GM12878 (cell line): ENCODE measurements at places on chromosomes 5 and 9. TPM values are rescaled to one million over a fixed set of nuclear protein-coding genes. Genes with fewer than 3 reads are reported as not detected.

DNA sequence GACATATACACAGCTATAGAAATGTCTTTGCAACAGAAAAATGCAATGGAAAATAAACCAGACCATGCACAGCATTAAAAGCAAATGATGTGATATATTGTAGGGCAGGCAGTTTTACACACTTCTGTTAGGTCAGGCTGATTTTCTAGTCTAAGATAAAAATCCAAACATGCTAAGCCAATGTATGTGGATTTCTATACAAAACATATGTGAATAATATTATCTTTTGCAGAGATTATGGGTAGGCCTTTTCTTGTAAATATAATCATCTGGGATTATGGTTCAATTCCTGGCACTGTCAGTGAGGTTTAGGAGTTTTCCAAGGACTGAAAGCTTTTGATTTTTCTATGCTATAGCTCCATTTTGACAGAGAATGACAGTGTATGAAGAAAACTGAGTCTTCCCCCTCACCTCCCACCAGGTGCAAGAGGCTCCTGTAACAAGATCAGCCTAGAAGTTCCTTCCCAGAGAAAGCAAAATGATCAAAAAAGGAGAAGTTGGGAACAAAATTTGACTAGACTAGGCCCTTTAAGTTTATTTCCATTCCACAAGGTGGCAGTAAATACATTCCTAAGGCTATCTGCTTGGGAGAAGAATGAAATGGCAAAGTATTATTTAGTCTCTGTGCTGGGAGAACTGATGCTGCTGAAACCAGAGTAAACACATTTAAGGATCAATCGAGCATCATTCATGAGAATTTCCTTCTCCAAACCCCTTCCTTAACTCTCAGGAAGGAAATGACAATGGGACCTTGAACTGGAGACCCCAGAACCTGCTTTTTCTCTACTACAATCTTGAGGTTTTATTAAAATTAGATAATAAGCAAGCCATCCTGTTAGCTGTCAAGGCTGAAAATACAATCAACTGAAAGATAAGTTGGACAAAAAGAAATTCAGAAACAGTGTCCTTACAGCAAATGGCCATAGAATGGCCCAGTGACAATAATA lies 133.0 kb upstream of the TUT7 start:
- DNase-seq, result no peak

DNA sequence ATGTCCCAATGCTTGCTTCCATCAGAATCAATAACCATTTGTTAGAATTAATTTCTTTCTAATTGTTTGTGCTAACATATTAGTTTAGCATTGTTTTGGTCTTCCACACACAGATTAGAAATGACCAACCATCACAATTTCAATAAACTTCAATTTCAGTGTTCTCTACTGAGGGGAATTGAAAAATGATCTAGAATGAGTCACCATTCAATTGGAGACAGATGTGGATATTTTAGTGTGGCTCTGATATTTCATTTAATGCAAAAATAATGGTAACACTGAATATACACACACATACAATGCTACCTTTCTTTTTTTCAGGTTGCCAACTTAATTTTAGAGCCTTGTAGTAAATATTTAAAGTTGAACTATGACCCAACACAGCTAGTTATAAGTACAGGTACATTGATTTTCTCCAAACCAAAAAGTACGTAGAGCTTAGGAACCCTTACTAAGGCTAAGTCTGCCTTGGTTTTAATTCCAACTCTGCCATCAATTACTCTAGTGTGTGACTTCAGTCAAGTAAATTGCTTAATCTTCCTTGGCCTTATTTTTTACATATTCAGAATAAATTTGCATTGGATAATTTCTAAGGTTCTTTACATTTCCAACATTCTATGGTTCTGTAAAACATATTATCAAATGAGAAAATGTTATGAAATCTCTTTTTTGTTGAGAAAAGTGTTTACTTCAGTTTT lies 143.9 kb downstream of the DMRTA1 start:
- no peak for DNase-seq

DNA sequence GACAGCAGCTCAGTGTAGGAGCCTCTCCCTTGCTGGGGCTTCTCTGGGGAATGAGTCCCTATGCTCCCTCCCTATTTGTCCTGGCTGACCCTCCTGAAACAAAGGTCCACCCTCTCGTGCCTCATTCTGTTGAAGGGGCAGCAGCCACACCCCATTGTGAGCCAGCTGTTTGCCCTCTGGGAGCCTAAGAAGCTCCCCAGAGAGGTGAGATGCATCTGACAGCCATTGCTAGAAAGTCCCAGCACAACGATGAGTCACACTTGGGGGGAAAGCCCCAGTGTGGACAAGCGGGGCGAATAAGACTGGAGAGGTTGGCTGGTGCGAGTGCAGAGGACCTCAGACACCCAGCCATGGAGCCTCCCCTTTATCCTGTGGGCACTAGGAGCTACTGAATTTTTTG lies 101.4 kb downstream of the PPARGC1B start:
- peak; percentile 69 for DNase-seq

DNA sequence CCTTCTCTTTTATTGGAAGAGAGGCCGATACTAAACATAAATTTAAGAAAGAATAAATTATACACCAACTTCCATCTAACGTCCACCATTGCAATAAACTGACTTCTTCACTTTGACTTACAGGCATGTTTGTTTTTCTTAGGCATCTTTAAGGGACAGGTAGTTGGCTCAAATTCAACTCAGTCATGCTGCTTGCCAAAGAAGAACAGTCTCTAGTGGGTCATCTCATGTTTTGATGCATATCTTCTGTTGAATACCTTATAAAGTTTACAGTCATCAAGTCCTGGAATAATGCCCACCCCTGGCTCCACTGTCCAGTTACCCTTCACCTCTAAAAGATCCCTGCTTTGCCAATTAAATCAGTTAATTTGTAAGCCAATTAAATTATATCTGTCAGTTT lies 328.2 kb upstream of the GRAMD2B start:
- DNase-seq, result no peak

DNA sequence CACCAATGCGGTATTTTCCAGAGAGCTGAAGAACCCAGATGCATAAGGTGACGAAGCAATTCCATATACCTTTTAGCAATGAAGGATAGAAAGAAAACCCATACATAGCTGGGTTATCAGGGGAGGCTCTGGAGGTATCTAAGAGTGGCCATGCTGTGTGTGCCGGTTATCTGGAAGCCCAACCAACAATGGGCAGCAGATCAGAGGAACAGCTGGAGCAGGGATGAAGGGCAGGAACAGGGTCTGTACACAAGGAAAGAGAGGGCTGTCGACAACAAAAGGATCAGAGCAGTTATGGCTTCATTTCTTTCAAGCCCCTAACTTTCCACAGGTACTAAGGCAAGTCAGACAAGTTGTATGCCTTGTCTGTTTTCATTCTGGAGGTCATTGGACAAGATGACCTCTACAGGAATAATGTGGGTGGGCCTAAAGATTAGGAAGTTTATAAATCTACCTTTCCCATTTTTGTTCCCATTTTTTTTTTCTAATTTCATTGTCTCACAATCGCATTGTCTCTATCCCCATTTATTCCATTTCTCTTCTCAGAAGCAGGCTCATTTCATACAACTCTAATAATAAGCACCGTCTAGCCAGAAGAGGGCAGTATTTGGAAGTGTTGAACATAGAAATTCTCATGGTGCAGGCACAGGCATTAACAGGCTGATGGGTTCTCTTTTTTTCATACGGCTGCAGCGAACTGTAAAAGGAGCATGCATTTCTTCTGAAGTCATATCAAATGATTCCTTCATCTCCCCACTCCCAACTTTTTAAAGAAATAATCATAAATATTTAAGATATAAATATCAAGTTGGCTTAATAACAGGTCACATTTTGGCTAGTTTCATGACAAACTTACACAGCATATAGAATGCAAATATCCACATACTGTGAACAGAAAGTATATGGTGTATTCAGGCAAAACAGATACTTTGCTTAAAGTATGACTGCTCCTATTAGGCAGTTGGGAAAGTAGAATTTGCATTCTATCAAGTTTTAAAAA lies 63.5 kb downstream of the ZNF474 start:
- peak; percentile 11 for DNase-seq

DNA sequence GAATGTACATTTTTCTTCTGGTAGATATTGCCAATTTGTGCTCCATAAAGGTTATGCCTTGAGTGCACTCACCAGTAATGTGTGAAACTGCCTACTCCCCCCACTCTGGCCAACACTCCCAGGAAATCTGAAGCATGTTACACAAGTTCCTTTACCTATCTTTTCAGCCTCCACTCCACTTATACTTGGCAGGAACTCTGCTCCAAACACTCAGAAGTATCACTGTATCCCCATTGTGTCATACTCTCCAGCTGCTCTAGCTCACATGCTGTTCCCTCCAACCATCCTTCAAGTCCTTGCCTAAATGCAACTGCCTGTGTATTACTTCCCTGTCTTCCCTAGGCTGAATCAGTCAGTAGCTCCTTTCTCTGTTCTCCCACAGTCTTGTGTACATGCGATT lies 28.3 kb downstream of the POU4F3 start:
- no peak for DNase-seq

CDC20B gene
- polyA plus RNA-seq, result 0.05 TPM in 1 of 2 replicates, not detected in the other

KCNV2 gene
- 0.11 and 0.37 TPM in 2 replicates for polyA plus RNA-seq

CARTPT gene
- polyA plus RNA-seq, result not detected in 2 replicates

CNTLN gene
- not detected in 2 replicates for polyA plus RNA-seq
